ENCODE measurements at places on chromosomes 3 and 15.
A peak's percentile ranks its signal among the peaks of the same experiment; 100 is the strongest.

- DNase-seq: no peak
Measured at GRCh38 chr15:36982430-36982829, 117.9 kb downstream of the MEIS2 start.

DNA sequence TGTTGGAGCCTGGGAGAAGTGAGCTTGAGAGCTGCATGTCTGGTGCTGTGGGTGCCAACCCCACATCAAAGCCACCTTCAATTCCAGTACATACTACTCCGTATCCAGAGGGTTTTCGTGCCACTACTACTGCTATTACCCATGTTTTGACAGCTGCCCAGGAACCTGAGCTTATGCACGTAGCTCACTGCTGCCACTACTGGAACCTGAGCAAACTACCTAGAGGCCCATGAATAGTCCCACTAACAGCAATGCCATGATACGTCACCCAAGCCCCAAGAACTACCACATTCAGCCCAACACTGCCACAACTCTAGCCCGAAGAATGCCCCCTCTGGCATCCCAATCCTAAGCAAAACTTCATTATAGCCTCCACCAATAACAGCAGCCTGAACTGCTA, 215.2 kb upstream of the BCHE start:
- DNase-seq: no peak

GRCh38 chr3:196423044-196423781, 9.0 kb downstream of the UBXN7 start:
- DNase-seq: no peak

DNA sequence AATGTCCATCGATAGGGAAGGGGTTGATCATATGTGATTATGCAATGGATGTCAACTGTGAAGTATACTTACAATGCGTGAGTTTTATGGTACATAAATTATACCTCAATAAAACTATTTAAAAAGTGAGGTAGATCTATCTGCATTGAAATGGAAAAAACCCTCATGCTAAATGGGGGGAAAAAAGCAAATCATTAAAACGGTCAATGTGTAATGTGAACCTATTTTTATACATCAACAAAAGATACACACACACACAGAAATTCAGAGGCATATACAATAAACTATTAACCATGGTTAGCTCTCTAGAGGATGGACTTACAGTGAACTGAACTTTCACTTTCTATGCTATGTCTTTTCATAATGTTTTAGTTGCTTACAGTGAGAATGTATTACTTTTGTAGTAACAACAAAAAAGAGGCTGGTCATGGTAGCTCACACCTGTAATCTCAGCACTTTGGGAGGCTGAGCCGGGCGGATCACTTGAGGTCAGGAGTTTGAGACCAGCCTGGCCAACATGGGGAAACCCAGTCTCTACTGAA, 23.1 kb downstream of the STIMATE start:
- DNase-seq: peak; percentile 46

DNA sequence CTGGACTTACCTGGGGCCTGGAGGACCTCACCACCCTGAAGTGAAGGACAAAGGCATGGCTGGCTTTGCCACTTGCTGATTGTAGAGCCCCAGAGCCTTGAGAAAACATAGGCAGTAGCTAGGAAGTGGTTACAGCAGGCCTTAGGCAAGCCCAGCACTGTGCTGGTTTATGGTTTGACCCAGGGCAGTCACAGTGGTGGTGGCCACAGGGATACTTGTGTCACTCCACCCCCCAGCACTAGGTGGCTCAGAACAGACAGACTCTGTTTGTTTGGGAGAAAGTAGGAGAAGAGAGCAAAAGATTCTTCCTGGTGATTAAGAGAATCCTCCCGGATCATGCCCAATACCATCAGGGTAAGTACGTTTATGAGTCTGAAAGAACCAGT, 13.2 kb upstream of the COL8A1 start:
- no peak for DNase-seq

DNA sequence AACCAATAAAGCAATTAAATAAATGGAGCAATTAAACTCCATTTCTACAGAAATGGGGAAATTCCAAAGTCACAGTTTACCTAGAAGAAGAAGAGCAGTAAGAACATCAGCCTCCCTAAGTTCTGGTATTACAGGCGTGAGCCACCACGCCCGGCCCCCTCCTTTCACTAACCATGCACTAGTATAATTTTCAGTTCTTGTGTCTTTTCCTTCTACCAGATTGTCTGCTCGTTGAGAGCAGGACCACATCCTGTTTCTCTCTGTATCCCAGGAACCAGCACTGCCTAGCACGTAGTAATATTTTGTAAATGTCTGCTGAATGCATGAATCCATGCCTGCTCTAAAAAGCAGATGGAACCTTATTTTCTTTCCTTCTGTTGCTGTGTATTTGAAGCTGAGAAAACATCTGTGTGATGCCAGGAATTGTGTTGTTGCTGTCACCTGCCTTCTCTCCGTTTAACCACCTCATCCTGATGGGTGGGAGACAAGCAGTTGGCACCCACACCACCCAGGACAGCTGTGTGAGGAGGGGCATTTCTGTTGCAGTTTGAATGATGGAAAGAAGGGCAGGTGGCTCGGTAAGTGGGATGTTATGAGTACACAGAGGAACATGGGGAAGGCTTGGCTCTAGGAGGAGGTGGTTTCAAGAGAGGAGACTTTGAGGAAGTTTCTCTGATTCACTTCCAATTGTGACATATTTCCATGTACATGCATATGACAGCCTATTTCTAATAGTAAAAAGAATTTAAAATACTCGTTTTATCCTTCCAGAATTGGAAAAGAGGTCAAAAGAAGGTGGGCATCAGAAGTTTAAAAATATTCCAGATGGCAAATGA, 30.1 kb downstream of the PXYLP1 start:
- DNase-seq: no peak

- DNase-seq: no peak
Measured at GRCh38 chr3:168531116-168531515, 435.4 kb upstream of the GOLIM4 start.

DNA sequence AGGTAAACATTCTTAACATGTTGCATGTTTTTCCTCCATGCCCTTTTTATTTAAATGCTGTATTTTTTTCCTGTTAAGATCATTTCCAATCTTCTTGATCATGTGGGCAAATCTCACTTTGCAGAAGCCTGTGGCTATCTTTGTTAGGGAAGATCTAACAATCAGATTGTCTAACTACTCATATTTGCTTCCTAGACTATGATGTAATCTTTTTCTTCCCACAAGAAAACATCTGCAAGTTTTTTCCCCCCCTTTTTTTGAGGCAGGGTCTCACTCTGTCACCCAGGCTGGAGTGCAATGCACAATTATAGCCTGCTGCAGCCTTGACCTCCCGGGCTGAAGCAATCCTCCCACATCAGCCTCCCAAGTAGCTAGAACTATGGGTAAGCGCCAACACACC, 15.0 kb upstream of the LMOD3 start:
- DNase-seq: no peak

- DNase-seq: no peak
Measured at GRCh38 chr3:59027607-59028006, 22.2 kb downstream of the CFAP20DC start.

GRCh38 chr3:81841540-81841939, 80.1 kb upstream of the GBE1 start:
- DNase-seq: no peak

- no peak for DNase-seq
Measured at GRCh38 chr3:127031845-127032244, 48.9 kb downstream of the PLXNA1 start.

- no peak for DNase-seq
Measured at GRCh38 chr15:69834761-69835160, 263.0 kb downstream of the TLE3 start.

DNA sequence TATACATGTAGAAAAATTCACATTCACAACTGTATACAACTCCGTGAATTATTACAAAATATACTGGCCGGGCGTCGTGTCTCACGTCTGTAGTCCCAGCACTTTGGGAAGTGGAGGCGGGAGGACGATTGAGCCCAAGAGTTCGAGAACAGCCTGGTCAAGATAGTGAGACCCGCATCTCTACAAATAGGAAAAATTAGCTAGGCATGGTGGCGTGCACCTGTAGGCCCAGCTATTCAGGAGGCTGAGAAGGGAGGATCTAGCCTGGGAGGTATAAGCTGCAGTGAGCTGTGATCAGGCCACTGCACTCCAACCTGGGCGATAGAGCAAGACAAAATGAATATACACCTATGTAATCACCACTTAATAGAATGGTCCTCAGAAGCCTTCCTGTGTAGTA, 1.3 kb downstream of the RAD51 start:
- DNase-seq: peak; percentile 22

DNA sequence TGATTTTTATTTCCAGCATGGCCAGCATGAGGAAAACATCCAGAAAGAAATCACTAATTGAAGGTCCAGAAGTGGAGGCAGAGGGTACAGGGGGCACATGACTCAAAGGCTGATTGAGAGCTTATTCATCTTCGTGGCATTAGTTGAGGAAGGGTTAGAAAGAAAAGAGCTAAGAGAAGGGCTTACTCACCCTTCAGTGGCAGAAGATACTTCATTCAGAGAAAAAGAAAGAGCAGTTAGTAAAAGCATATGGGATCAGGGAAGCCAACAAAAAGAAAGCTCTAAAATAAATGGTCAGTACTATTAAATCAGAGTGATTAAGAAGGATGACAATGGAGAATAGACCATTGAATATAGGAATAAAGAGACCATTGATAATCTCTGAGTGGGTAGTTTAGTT, 25.2 kb downstream of the GAP43 start:
- DNase-seq: no peak

- no peak for DNase-seq
Measured at GRCh38 chr15:100767001-100767825, 112.4 kb upstream of the ALDH1A3 start.

DNA sequence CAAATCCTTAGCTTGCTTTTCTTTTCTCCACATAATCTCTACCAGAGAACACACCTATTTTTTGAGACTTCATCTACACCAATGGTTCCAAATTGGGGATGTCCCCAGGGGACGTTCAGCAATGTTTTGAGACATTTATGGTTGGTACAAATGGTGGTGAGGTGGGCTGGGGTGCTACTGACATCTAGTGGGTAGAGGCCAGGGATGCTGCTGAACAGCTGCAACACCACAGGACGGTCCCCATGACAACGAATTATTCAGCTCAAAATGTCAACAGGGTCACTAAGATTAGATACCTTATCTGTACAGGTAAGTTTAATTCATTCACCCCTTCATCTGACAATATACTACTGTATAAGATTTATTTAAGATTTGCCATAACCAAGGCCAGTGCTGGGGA, 14.4 kb downstream of the GK5 start:
- DNase-seq: peak; percentile 11

GRCh38 chr3:78506581-78507195, 1261.1 kb downstream of the ROBO1 start:
- DNase-seq: peak; percentile 1

DNA sequence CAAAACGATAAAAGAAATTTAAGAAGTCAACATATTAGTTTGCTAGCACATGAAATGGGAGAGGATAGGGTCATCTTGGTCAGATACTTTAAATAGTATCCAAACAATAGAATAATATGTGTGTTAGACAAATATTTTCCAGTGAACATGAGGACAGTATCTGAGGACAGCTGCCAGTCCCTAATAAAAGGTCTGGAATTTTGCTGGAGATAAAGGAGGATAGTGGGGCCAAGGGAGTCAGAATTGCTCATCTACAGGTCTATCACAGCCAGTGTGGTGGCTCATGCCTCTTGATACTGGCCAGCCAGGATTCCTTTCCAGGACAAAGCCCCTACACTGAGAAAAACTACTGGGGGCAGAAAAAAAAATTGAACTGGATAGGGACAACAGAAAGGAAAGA, 74.0 kb downstream of the HERC1 start:
- DNase-seq: no peak

DNA sequence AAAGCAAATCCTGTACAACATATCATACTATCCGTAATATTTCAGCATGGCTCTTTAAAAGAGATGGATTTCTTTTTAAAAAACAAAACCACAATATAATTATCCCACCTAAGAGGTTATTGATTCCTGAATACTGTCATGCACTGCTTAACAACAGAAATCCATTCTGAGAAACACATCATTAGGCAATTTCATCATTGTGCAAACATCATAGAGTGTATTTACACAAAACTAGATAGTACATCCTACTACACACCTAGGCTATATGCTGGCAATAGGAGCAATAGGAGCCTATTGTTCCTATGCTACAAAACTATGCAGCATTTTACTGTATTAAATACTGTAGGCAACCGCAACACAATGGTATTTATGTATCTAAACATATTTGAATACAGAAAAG, 242.0 kb downstream of the NEK10 start:
- no peak for DNase-seq

- peak; percentile 85 for DNase-seq
Measured at GRCh38 chr3:167750272-167750971, 14.9 kb downstream of the SERPINI1 start.

DNA sequence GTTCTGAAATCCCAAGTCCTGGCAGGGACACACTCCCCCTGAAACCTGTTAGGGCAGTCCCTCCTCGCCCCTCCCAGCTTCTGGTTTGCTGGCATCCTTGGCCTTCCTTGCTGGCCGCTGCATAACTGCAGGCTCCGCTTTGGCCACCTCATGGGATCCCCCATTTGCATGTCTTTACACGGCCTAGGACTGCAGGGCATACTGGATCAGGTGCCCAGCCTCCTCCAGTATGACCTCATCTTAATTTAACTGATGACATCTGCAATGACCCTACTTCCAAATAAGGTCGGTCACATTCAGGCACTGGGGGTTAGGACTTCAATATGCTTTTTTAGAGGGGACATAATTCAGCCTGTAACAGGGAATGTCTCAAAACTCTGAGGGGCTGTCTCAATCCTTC, 173.3 kb downstream of the RAB11A start:
- DNase-seq: no peak

GRCh38 chr3:184676927-184677326, 34.9 kb downstream of the MAGEF1 start:
- DNase-seq: peak; percentile 45

DNA sequence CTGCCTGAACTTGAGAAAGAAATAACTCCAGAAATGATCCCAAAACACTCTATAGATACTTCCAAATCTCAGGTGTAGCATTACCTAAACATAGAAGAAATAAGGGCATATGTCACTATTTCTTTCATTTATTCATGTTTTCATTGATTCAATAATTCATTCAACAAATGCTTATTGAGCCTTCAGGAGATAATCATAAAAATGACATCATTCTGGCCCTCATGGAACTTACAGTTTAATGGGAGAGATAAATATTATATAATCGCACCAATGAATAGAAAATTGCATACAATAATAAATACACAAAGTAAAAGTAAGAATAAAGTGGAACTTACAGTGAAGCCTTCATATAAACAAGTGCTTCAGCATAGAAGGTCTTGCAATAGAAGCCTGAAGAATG, 58.1 kb upstream of the NR2F2 start:
- no peak for DNase-seq

Measured in OCI-M1 (cell line).